ENCODE measurements at places on chromosomes 2 and 18.

DNA sequence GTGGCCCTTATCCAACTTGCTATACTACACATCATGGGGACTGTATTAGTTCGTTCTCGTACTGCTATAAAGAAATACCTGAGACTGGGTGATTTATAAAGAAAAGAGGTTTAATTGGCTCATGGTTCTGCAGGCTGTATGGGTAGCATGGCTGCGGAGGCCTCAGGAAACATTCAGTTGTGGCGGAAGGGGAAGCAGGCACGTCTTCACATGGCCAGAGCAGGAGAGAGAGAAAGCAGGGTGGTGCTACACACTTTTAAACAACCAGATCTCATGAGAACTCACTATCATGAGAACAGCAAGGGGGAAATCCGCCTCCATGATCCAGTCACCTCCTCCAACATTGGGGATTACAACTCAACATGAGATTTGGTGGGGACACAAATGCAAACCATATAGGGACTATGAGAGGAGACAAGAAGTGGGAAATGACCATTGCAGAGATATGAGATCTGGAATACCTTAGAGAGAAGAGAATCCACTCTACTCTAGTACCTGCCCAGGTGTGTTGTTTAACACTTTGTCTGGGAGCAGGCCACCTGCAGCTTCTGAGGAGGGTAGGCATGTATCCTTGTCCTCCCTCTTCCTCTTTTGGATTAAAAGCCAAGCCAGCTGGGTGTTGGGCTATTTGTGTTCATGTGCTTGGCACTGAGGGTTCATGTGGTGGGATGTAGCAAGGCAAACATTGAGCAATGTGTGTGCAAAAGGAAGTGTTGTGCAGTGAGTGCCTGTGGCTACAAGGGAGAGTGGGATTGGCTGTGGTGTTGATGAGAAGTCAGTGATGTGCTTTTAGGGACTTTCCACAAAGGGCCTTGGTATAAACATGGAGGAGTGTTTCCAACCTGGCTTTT is 22.8 kb downstream of the TTLL4 start:
- DNase-seq, result no peak

- peak; percentile 13 for DNase-seq
Measured at GRCh38 chr18:35026407-35027061, 14.7 kb upstream of the MAPRE2 start.

DNA sequence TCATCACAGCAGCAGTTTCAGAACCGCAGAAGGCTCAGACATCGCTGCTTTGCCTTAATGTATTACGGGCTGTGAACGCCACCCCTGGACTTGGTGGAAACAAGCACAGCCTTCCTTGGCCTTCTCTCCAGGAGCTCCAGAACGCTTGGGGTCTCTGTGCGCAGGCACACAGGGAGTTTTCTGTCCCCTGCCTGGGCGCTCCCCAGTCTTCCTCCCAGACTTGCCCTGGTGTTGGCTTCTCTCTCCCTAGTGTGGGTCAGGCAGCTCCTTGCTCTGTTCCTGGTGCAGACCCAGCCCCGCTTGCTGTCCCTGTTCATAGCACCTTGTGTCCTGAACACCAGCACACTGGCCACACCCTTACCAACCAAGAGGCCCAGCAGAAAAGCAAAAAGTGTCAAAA is 103.6 kb downstream of the FAM210A start:
- no peak for DNase-seq

- no peak for DNase-seq
Measured at GRCh38 chr2:197713271-197713670, 8.1 kb downstream of the MARS2 start.

DNA sequence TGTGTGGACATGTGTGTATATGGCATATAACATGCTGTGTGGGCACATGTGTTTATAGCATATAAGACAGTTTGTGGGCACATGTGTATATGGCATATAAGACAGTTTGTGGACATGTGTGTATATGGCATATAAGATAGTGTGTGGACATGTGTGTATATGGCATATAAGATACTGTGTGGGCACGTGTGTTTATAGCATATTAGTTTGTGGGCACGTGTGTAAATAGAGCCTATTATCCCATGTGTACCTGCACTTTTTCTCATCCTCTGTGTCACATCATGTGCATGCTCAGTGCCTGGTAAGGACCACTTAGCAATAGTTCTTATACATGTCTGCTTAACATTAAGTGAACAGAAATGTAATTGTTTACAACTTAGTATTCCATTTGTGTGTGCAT is 45.2 kb downstream of the TPO start:
- no peak for DNase-seq

GRCh38 chr2:150513647-150514046 is 26.2 kb upstream of the RND3 start:
- DNase-seq, result peak; percentile 36

DNA sequence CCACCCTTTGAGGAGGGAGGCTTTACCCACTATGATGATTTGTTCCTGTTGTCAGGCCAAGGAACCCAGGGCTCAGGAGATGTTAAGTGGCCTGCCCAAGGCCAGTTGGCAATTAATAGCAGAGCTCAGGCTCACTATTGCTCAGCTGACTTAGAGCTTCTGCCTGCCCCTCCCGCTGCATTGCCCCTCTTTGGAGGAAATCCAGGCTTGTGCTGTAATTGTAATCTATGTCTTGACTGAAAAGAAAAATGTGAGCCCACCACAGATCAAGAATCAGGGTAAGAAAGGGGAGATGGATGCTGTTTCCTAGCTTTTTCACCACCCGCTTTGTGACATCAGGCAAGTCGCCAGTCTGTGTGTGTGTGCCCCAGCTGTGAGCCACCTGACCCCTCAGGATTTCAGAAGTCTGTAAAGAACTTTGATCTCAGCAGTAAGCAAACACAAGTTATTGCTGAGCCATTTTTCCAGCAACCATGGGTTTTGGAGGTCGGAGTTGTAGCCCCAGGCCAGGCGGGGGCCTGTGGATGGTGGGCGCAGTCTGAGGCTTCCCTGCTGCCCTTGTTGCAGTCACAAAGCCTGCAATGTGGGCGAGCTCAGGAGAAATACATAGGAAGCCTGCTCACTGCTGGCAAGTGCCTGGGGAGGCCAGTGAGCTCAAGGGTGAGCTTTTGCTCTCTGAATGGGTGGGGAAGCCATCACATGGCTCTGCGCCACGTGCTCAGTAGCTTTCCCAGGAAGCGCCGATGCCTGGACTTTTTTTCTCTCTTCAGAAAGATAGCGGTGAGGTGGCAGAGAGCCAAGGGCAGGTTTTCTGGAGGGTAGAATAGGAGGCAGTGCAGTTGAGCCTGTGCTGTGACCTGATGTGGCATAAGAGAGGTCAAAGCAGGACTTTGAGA is 6.1 kb downstream of the CABLES1 start:
- DNase-seq, result no peak

DNA sequence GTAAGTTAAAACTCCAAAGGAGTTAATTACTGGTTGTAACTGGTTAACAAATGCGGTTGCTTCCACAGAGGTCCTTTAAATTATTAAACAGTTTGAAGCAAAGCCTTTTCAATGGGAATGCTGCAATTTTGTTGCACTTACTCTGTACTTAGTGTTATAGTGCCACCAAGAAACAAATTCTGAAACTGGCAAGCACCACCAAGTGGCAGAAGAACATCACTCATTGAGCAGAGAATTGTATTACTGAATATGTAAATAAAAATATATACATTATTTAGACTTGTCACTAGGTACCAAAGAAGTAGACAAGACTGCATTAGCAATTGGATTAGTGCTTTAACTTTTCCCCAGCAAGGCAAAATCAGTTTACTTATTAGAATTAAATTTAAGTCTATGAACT is 2.6 kb upstream of the TMEFF2 start:
- no peak for DNase-seq

DNA sequence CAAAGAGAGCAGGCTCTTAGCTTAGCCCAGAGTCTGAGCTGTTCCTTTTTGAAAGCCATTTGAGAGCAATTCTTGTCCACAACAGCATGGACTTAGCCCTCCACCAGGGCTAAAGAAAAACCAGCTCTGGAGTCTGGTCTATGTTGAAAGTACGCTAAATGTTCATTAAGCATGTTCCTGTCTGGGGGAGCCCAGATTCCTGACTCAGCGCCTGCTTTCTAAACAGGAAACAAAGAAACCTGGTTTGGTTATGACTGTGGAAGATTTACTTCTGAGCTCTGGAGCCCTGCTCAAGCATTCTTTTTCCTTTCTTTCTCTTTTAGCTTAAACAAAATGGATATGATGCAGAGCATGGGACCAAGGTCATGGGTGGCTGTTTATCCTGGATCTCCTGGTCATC is 279.8 kb downstream of the RBM43 start:
- DNase-seq, result no peak

GRCh38 chr2:24164416-24164973 is 10.4 kb upstream of the FAM228A start:
- DNase-seq, result peak; percentile 20

DNA sequence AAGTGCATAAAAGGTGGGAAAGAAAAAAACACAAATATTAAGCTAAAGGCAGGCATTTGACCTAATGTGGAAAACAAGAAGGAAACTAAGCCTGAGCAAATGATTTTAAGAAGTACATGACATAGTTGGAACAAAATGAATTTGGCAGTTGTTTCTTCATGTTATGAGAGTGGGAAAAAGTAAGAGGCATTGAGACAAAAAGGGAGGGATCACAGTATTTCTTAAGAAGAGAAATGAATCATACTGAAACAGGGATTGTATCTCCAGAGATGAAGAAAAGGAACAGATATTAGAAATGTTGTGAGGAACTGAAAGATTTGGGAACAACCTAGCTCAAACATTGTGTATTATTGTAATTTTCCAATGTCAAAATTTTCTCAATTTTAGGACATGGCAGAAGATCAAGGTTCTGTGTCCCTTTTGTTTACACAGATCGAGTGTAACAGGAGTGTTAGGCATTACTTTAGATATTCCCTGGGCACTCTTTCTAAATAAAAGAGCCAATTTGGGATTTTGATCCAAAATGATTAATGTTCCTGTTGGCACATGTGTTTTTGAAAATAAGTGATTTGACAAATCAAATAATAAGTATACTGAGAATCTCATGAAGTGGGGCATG is 98.6 kb downstream of the CALCRL start:
- no peak for DNase-seq

DNA sequence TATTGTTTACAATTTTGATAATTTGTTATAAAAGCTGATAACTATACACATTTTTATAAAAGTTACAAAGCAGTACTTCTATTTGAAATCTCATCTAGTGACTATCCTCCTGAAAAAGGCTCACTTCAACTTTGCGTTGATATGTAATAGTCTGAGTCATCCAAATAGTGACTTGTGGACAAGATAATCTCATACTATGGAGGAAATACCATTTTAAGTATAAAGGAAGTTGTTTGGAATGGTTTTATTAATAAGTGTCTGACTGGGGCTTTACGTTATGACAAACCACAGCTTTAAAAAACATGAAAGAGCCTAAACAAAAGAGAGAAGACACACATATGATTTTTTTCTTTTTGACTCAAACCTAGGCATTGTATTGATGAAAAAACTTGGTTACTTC is 272.3 kb upstream of the COL3A1 start:
- peak; percentile 39 for DNase-seq

GRCh38 chr2:714005-714741 is 37.0 kb upstream of the TMEM18 start:
- peak; percentile 51 for DNase-seq

- no peak for DNase-seq
Measured at GRCh38 chr2:198441901-198442300, 637.5 kb downstream of the PLCL1 start.
